ENCODE measurements at places on chromosomes 11 and 22. TPM values are rescaled to one million over a fixed set of nuclear protein-coding genes. Genes with fewer than 3 reads are reported as not detected.

XKR3 gene
- total RNA-seq = not detected

SUN2 gene
- total RNA-seq = 12.6 TPM

KREMEN1 gene
- total RNA-seq = 3.8 TPM

CTSD gene
- total RNA-seq = 251 TPM

RBMXL2 gene
- total RNA-seq = not detected

- DNase-seq = peak; percentile 75
- no peaks in the 10 kb centered on the region for H3K4me1 ChIP-seq
- H3K4me3 ChIP-seq = no peak overlapping the region
- H3K27ac ChIP-seq = no peak overlapping the region
- H3K36me3 ChIP-seq = no peaks in the 10 kb centered on the region
Measured at GRCh38 chr11:62217191-62217748, 8.8 kb downstream of the SCGB2A1 start.

- H3K4me3 ChIP-seq = peak overlapping the region; percentile 88
Measured at GRCh38 chr11:62542111-62542745, 4.4 kb downstream of the AHNAK start.

DNA sequence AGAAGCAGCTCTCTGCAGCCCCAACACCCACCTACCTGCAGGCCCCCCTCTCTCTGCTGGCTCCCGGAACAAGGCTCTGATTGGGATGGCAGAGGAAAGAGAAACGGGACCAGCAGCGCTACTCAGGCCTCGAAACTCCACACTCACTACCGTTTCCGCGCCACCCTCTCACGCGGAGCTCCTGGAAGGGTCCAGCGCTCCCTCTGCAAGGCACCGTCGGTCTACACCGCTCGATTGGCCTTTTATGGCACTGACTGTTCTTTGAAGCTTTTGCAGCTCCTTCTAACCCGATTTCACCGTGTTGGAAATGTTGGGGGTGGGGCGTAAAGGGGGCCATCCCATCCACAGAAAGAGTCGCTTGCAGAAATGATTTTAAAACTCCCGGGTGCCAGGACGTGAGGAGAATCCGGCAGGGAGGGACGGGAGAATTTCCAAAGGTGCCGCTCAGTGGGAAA, 323 bp upstream of the PANX1 start:
- H3K27me3 ChIP-seq = no peaks in the 10 kb centered on the region
- H3K4me3 ChIP-seq = peak overlapping the region; percentile 91
- H3K36me3 ChIP-seq = no peaks in the 10 kb centered on the region

DNA sequence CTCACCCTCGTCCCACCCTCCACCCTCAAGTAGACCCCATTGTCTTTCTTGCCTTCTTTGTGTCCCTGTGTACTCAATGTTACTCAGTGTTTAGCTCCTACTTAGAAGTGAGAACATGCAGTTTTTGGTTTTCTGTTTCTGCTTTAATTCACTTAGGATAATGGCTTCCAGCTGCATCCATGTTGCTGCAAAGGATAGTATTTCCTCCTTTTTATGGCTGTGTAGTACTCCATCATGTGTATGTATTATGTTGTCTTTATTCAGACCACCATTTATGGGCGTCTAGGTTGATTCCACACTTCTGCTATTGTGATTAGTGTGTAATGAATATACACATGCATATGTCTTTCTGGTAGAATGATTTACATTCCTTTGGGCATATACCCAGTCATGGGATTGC, 73.6 kb downstream of the SIK2 start:
- H3K36me3 ChIP-seq = no peaks in the 10 kb centered on the region
- H3K4me1 ChIP-seq = no peaks in the 10 kb centered on the region
- H3K27me3 ChIP-seq = no peaks in the 10 kb centered on the region
- no peak overlapping the region for H3K27ac ChIP-seq
- no peak for DNase-seq
- no peak overlapping the region for H3K4me3 ChIP-seq

DNA sequence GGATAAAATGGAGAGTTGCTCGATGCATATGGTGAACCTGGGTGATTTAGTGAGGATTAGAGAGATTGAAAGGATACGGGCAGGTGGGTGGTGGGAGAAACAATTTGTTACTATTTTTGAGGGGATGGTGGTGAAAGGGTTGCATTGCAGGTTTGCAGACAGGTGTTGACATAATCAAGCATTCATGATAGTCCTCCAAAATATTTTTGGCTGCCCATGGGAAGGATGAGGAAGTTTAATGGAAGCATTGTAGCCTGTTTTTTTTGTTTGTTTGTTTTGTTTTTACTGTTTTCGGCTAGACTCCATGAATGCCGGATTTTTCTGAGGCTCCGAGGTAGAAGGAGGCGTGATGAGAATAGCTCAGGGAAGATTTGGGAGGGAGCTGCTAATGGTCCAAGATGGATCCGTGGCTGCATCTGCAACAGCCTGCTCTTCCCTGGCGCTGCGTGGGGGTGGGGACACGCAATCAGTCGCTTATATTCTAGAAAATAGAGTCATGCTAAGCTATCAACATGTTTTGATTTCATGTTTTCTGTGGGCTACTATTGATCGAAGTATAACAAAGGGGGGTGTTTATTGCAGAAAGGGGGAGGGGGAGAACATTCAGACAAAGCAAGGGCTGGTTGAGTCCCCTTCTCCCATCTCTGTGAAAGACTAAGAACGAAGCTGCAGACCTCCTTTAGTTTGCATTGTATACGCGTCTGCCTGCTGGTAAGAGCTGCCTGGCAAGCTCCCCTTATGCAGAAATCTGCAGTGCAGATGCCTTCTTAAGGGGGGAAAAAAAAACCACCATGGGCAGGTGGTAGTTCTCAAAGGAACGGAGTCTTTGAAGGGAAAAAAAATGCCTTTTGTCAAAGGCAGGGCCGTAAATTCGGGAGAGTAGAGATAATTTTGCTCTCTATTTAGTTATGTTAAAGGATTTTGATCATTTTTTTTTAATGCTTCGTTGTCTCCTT, 1.0 kb downstream of the RTN3 start:
- peaks cover 29% of the 10 kb centered on the region for H3K4me1 ChIP-seq
- peak; percentile 66 for DNase-seq
- H3K27ac ChIP-seq = peak overlapping the region; percentile 97
- H3K27me3 ChIP-seq = no peaks in the 10 kb centered on the region
- H3K36me3 ChIP-seq = no peaks in the 10 kb centered on the region

DNA sequence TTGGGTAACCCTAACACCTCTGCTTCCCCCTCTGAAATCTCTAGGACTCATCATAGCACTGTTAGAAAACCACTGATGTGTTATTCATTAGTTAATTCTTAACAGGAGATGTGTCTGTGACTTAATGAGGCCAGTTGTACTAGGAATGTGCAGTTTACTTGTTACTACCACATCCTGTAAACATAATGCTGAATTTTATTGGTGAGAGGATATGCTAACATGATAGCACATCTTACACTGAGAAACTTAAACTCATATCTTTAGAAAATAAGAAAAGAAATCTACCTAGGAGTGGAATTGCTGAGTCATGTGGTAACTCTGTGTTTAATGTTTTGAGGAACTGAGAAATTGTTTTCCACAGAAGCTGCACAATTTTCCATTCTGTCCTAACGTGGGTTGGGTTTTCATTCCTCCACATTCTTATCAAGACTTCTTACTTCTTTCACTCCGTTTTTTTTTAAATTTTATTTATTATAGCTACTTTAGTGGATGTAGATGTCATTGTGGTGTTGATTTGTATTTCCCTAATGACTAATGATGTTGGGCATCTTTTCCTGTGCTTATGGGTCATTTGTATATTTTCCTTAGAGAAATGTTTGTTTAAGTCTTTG, 33.7 kb downstream of the RNF121 start:
- no peaks in the 10 kb centered on the region for H3K4me1 ChIP-seq
- H3K27me3 ChIP-seq = no peaks in the 10 kb centered on the region
- no peak overlapping the region for H3K4me3 ChIP-seq
- H3K27ac ChIP-seq = no peak overlapping the region

DNA sequence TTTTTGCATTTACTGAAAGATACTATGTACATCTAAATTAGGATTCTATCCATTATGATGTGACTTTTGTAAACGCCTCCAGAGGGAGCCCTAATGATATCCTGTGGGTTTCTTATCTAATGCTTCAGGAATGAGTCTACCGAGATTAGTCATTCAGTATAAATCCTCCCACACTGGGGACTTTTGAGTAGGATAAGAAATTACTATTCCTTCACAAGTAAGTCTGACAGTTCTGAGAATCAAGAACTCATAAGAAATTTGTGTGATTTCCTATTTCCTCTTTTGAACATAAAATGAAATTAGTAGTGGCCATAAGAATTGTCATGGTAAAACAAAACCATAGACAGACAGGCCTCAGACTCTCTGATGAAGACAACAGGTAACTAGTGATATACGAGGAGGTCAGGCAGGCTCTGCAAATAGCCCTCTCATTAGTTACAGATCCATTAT, 10.0 kb upstream of the OR5M1 start:
- H3K27me3 ChIP-seq = no peaks in the 10 kb centered on the region
- DNase-seq = peak; percentile 83
- H3K36me3 ChIP-seq = no peaks in the 10 kb centered on the region
- H3K4me1 ChIP-seq = no peaks in the 10 kb centered on the region
- no peak overlapping the region for H3K27ac ChIP-seq
- no peak overlapping the region for H3K4me3 ChIP-seq

- H3K27ac ChIP-seq = no peak overlapping the region
- H3K4me1 ChIP-seq = no peaks in the 10 kb centered on the region
- H3K36me3 ChIP-seq = 0 out of 2 replicates have a peak, but pooled peaks cover 3% of the 10 kb centered on the region
- no peaks in the 10 kb centered on the region for H3K27me3 ChIP-seq
- DNase-seq = no peak
Measured at GRCh38 chr11:37552284-37552683, 954.2 kb upstream of the RAG2 start.

DNA sequence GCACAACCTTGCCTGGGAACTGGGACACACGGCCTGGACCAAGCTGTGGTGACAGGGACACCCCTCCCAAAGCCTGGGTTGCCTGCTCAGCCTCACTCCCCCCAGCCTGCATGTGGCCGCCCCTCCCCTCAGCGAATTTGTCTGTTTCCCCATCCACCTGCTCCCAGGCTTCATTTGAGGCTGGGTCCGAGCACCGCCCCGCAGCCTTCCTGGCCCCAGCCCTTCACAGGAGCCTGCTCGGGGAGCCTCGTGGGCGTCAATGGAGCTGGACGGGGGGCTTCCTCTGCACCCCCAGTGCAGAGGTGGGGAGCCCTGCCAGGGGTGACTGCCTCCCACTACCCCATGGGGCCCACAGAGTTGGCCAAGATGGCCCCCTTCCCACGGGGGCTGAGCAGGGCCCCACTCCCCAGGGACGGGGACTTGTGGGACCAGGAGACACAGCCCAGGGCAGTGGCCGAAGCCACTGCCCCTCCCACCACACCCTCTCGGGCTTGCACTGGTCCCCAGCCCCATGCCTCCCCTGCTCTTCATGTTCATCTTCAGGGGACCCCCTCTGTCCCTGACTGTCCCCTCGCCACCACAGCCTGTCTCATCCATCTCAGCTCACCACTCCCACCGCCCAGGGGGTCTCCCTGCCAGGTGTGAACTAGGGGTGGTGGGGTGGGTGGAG, 91.7 kb downstream of the WNT7B start:
- H3K4me3 ChIP-seq = no peak overlapping the region
- H3K27ac ChIP-seq = no peak overlapping the region
- H3K4me1 ChIP-seq = no peaks in the 10 kb centered on the region
- no peak for DNase-seq

DNA sequence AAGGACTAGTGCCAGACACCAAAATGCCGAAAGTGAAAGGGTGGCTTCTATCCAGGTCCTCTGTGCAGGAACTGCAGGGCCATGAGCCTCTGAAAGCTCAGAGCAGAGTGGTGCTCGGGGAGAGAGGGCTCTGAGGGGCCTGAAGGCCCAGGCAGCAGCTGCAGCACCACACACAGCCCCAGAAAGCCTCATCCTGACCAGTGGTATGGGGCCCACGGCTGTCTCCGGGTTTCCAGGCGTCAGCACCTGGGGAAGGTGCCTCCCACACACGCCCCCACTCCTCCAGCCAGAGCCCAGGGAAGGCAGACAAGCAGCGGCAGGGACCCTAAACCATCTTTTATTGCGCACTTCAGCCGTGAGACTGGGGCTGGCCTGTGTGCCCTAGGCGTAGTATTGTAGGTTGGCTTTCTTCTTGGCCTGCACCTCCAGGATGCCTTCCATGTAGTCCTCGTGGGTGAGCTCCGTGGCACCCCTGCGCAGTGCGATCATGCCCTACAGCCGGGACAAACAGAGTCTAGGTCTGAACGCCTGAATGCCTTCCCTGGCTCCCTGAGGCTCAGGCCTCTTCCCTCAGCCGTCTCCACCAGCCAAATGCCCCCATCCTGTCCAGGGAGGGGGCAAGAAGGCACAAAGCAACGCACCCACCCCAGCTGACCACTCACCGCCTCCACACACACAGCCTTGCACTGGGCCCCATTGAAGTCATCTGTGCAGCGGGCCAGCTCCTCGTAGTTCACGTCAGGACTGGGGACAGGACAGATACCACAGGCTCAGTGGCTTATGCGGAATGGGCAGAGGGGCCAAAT, 7.6 kb downstream of the PSMC3 start:
- no peaks in the 10 kb centered on the region for H3K27me3 ChIP-seq
- peaks cover 18% of the 10 kb centered on the region for H3K36me3 ChIP-seq
- no peaks in the 10 kb centered on the region for H3K4me1 ChIP-seq
- H3K27ac ChIP-seq = no peak overlapping the region
- no peak overlapping the region for H3K4me3 ChIP-seq
- no peak for DNase-seq

GRCh38 chr11:72466410-72466809, 32.1 kb upstream of the CLPB start:
- no peak for DNase-seq
- H3K36me3 ChIP-seq = no peaks in the 10 kb centered on the region
- peaks cover 6% of the 10 kb centered on the region for H3K27me3 ChIP-seq
- H3K4me3 ChIP-seq = no peak overlapping the region
- no peaks in the 10 kb centered on the region for H3K4me1 ChIP-seq

GRCh38 chr11:32723332-32723731, 71.1 kb downstream of the CCDC73 start:
- no peak overlapping the region for H3K27ac ChIP-seq
- no peaks in the 10 kb centered on the region for H3K27me3 ChIP-seq
- DNase-seq = no peak
- H3K4me1 ChIP-seq = no peaks in the 10 kb centered on the region
- H3K4me3 ChIP-seq = no peak overlapping the region

- H3K4me1 ChIP-seq = peaks cover 5% of the 10 kb centered on the region
- DNase-seq = no peak
- no peaks in the 10 kb centered on the region for H3K36me3 ChIP-seq
Measured at GRCh38 chr11:1310772-1311468, 1.5 kb upstream of the TOLLIP start.

GRCh38 chr11:68076371-68077042, 37.7 kb downstream of the TCIRG1 start:
- H3K4me3 ChIP-seq = no peak overlapping the region
- no peak for DNase-seq
- H3K27ac ChIP-seq = no peak overlapping the region

GRCh38 chr11:24714601-24715000, 217.7 kb downstream of the LUZP2 start:
- H3K36me3 ChIP-seq = 0 out of 2 replicates have a peak, but pooled peaks cover 3% of the 10 kb centered on the region
- no peaks in the 10 kb centered on the region for H3K27me3 ChIP-seq
- no peaks in the 10 kb centered on the region for H3K4me1 ChIP-seq
- H3K4me3 ChIP-seq = no peak overlapping the region
- DNase-seq = no peak
